ACHN (cell line): ENCODE measurements at places on chromosomes 7 and 10.

DNA sequence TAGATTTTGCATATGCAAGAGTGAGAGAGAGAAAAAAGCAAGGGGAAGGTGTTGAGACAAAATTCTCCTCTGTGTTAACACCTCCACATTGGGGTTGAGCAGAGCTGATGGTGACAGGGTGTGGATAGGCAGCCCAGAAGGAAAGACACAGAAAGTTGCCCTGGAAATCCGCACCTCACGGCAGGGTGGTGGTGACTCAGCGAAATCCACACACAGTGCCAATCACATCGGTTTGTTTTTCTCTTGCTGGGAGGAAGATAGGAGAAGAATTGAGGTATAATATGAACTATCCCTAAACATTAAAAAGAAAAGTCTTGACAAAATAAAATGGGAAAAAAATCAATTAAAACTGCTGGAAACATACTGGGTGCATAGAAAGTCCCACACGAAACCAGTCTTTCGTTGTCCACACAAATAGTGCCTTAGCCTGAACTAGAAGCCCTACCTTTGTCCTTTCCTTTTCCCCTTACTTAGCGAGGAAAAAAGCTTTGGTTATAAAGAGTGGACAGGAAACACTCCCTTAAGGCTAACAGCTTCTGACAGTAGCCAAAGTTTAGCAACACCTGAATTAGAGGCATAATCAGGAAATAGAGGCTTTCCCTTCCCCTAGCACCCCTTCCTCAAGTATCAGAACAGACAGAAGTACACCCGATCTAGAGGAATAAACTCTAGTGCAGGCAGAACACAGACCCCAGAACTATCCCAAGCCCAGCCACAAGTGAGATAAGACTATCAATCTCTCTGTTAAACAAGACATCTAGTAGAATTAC lies 39.2 kb upstream of the DNAJC1 start:
- no peak for DNase-seq

DNA sequence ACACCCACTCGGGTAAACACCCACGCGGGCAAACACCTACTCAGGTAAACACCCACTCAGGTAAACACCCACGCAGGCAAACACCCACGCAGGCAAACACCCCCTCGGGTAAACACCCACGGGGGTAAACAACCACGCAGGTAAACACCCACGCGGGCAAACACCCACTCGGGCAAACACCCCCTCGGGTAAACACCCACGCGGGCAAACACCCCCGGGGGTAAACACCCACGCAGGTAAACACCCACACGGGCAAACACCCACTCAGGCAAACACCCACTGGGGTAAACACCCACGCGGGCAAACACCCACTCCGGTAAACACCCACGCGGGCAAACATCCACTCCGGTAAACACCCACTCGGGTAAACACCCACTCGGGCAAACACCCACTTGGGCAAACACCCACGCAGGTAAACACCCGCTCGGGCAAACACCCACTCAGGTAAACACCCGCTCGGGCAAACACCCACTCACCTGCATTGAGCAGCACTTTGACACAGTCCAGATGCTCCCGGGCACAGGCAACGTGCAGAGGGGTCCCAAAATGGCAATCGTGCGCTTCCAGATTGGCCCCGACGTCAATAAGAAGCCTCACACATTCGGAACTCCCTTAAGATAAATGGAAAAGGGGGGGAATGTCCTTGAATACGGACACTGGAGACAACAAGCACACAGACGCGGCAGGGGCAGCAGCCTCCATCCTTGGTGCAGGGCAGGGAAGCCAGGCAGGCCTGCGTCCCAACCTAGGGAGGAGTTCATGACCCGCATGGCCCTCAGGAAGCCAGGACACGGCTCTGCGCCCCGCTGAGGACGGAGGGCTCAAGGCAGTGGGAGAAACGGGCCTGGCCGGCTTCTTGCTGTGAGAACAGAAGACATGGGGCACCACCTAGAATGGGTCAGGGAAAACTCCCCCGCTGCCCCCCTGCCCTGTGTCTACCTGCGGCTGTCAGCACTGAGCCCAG lies 17.6 kb downstream of the ASB13 start:
- DNase-seq = no peak

DNA sequence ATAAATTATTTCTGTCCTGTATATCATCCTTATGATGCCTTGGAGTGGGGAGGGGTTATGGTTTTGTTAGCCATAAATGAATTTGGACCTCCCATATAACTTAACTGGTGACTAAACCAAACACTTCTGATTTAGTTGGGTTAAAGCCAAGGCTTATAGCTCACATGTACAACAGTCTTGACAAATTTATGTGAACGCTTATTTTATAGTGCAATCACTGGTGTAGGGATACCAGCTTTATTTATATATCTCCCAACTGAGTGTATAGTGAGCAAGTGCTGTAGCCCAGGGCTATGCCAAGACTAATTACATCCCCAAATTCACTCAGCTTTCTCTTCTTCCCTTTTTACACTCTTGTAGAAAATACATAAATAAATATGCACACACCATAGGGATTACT lies 956.2 kb downstream of the SORCS3 start:
- no peak for DNase-seq

- no peak for DNase-seq
Observed at GRCh38 chr7:81583090-81583489, 186.8 kb downstream of the HGF start.
